ENCODE measurements at places on chromosomes 11 and 22. TPM values are rescaled to one million over a fixed set of nuclear protein-coding genes. Genes with fewer than 3 reads are reported as not detected.

The GAS2L1 gene
- total RNA-seq, result 25.0 TPM

The ASPHD2 gene
- 0.56 TPM for total RNA-seq

The FGF4 gene
- not detected for total RNA-seq

The MAJIN gene
- not detected for total RNA-seq

The NEU3 gene
- total RNA-seq, result 6.8 TPM

The SPI1 gene
- 47.0 TPM for total RNA-seq

The VPS11 gene
- 24.8 TPM for total RNA-seq

The OR52N4 gene
- not detected for total RNA-seq

The NTM gene
- 8.2 TPM for total RNA-seq

The RCOR2 gene
- total RNA-seq, result 0.95 TPM

The CCDC73 gene
- total RNA-seq, result not detected

The DGAT2 gene
- total RNA-seq, result 2.1 TPM

The LUZP2 gene
- 1.0 TPM for total RNA-seq

The SIPA1 gene
- total RNA-seq, result 64.2 TPM

The SYT13 gene
- total RNA-seq, result 0.09 TPM

The OR56A1 gene
- 0.05 TPM for total RNA-seq

The XNDC1N gene
- total RNA-seq, result 4.0 TPM

The GNAZ gene
- total RNA-seq, result 34.3 TPM

The DDIAS gene
- total RNA-seq, result 1.2 TPM

The OR4S1 gene
- not detected for total RNA-seq

All from posterior vena cava (tissue), 2 donors.